MM.1S (cell line): ENCODE measurements at places on chromosomes 1 and 21.

- DNase-seq: no peak
These were observed 105.2 kb downstream of the SUSD4 start for GRCh38 chr1:223258751-223259198.

- DNase-seq: no peak
These were observed 12.4 kb upstream of the THRAP3 start for GRCh38 chr1:36211841-36212240.

DNA sequence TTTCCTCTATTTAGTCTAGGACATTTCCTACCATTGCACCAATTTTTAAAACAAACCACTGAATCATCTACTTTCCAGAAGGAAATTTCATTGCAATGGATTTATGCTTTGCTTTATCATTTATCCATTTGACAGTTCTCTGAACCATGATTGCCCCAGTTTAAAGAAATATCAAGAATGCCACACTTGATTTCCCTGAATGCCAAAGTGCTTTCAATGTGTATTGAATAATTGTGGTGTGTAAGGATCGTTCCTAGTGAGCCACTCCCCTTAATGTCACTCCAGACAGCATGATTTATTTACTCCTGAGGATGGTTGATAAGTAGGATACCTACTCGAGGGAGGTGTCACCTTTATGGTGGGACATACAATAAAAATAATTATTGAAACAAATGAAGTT, 169.6 kb downstream of the RYR2 start:
- DNase-seq: no peak

- no peak for DNase-seq
These were observed 20.5 kb upstream of the CD55 start for GRCh38 chr1:207300970-207301369.

DNA sequence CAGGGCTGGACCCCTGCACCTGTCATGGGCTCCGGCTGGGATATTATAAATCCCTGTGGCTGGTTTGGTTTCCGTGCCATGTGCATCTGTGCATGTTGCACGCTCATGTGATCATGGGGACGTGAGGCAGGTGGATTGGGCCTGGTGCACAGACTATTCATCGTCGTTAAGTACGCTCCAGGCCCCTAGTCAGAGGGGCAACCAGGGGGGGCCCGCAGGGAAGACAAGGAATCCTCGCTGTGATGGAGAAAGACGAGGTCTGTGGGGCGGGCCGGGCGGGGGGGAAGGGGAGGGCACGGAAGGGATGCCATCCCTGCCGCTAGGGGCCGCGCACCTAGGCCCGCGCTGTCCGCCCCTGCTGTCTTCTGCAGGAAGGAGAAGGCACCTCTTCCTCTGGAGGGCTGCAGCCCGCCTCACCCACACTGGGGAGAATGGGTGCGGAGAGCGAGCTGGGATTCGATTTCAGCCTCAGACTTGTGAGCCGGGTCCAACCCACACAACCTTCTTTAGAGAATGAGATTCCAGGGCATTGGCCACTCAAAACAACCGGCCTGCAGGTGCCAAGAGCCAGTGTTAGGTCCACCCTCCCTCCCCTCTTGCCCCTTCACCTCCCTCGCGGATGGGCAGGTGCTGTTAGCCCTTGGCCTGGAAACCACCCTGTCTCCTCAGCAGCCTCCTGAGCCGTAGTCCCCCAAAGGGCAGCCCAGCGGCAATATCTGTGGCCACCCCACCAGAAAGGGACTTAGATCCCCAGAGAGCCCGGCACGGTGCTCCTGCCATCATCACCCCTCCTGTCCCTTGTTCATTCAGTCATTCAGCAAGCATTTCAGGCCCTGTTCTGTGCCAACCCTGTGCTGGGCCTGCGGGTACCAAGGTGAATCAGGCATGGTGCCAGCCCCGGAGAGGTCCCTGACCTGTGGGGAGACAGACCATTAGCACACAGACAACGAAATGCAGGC, 950 bp upstream of the LRP8 start:
- DNase-seq: no peak
